ENCODE measurements at places on chromosomes 6 and 20.

GRCh38 chr20:12660918-12661317 lies 347.9 kb upstream of the SPTLC3 start:
- DNase-seq: no peak

- no peak for DNase-seq
Observed at GRCh38 chr6:28747631-28748157, 176.1 kb downstream of the TRIM27 start.

- no peak for DNase-seq
Observed at GRCh38 chr6:112281821-112282615, 27.7 kb upstream of the LAMA4 start.

DNA sequence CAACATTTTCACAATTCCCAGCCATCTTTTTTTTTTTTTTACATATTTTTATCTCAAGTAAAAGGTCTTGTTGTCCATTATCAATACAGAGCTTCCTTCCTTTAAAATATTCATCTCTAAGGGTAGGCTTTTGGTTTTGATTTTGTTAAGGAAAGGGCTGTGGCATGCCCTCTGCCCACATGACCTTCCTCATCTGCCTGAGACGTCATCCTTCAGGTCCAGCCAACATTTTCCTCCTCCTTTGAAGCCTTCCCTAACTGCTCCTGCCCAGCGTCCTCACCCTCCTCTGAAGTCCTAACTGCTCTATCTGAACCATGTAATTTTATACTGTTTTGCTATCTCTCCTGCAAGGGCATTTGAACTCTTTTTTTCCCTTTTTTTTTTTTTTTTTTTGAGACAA lies 73.9 kb upstream of the TGM3 start:
- no peak for DNase-seq

DNA sequence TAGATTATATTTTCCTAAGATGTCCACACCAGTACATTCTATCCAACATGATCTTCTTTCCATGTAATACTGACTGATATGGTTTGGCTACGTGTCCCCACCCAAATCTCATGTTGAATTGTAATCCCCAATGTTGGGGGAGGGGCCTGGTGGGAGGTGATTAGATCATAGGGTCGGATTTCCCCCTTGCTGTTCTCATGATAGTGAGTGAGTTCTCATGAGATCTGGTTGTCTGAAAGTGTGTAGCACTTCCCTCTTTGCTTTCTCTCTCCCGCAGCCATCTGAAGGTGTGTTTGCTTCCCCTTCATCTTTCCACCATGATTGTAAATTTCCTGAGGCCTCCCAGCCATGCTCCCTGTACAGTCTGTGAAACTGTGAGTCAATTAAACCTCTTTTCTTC lies 12.2 kb upstream of the HBS1L start:
- DNase-seq: no peak

DNA sequence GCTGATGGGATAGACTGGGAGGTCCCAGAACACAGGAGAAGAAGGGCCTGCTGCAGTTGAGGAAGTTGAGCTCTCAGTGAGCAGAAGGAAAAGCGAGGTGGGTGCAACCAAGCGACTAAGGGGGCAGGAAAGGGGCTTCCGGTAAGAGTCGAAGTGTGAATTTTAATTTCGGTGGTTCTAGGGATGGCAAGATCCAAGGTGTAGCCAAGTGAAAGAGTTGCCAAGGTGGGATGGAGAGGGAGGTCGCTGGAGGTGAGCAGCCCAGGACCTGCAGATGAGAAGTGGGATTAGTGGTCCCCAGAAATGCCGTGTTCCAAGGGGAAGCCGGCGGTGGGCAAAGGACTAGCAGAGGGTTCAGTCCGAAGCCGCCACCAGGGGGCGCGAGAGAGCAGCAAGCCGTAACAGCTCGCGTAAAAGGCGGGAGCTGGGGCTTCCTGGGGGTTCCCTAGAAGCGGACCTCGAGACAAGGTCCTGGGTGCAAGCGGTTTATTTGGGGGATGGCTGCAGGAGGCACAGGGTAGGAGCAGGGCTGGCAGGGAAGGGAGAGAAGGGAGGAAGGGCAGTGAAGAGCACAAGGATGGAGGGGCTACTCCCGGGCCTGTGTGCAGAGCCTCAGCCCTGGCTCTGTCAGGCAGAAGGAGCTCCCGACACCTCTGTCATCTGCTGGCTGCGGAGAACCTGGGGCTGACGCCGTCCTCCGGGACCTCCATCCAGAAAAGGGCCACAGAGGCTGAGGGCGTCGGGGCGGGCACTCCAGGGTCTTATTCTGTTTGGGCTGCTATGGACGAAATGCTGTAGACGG lies 103.6 kb downstream of the PAX1 start:
- peak; percentile 10 for DNase-seq

GRCh38 chr6:88840796-88841539 lies 122.5 kb downstream of the RNGTT start:
- DNase-seq: no peak
